ENCODE measurements at places on chromosomes 1 and 21.

GRCh38 chr1:151189637-151190445, at the start of gene VPS72:
Gene VPS72, minus strand, starts transcription at chr1:151190197. Its CDS starts 76 bp downstream, at chr1:151190121.
- DNase-seq = peak; percentile 99

DNA sequence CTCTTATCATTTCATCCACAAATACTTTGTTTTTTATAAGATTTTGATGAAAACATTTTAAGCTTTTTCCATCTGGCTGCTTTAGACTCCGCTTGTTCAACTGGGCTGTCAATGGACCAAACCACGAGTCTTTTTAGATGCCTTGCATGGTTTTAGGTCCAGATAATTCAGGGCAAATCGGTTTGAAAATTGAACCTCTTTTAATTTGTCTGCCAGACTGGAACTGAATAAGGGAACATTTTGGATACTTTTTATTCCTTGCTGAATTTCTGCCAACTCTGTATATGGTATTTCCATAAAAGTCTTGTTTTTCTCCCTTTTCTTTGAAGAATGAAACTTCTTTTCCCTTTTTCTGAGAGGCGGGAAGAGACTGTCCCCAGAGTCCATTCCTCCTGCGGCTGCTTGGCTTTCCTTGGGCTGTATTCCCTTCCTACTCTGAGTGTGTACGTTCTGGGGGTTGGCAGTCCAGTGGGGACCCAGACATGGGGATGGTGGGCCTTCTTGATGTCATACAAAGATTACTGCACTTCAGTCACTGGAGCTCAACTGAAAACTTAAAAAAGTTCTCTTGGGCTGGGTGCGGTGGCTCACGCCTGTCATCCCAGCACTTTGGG, 46.5 kb upstream of the CNN3 start:
- DNase-seq = no peak

DNA sequence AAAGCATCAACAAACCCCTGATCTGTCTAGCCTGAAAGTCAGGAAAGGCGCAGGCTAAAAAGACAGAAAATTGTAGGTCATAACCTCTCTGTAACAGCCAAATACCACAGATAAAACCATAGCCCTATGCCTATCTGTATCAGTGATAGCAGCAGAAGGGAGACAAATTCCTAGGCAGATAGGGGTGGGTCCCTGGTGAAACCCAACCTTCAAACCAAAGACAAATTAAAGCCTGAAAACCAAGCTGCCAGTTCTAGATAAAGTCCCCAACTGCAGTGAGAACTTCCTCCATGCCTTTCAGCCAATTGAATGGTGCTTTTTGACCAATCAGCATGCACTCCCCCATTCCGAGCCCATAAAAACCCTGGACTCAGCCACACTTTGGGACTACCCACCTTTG, 115.3 kb downstream of the NTPCR start:
- DNase-seq = no peak

GRCh38 chr1:52659851-52660596, 27.1 kb downstream of the SHISAL2A start:
- DNase-seq = no peak

GRCh38 chr1:192609110-192610079, 26.6 kb upstream of the RGS13 start:
- DNase-seq = no peak

- no peak for DNase-seq
Measured at GRCh38 chr1:89643577-89643976, 10.7 kb downstream of the LRRC8C start.

GRCh38 chr1:27523337-27524020, 33.5 kb upstream of the WASF2 start:
- no peak for DNase-seq

DNA sequence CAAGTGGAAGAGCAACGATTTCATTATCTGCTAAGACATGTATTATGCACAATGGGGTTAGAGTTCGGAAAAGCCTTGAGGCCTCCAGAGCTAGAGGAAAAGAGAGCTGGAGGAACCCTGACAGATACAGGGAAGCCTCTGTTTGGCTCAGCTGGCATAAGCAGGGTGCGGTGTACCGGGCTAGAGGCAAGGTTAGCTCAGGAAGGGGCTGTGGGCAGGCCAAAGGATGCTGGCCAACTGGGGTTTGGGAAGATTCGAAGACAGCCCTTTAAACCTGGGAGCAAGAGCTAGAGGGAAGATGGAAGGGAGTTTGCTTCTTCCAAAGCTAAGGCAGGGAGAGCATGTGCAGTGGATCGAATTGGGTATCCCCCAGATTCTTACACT, 107.6 kb upstream of the TLR5 start:
- DNase-seq = no peak

GRCh38 chr1:231332761-231333160, 4.9 kb downstream of the EXOC8 start:
- DNase-seq = no peak

DNA sequence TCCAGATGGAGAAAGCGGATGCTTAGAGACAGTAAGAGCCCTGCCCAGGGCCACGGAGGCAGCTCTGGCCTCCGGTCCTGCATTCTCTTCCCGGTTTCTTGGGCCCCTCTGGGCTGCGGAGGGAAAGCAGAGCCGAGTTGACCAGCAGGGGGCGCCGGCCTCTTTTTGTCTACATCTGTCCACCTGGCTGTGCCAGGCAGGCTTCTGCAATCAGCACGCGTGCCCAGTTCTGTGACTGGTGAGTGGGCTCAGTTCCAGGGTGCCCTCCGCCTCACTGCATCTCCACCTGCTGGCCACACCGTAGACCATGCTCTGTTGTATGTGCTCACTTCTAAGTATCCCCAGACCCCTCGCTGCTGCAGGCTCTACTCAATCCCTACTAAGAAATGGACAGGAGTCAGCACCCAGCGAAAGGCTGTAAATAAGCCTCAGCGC, 6.7 kb upstream of the HUNK start:
- DNase-seq = peak; percentile 77

DNA sequence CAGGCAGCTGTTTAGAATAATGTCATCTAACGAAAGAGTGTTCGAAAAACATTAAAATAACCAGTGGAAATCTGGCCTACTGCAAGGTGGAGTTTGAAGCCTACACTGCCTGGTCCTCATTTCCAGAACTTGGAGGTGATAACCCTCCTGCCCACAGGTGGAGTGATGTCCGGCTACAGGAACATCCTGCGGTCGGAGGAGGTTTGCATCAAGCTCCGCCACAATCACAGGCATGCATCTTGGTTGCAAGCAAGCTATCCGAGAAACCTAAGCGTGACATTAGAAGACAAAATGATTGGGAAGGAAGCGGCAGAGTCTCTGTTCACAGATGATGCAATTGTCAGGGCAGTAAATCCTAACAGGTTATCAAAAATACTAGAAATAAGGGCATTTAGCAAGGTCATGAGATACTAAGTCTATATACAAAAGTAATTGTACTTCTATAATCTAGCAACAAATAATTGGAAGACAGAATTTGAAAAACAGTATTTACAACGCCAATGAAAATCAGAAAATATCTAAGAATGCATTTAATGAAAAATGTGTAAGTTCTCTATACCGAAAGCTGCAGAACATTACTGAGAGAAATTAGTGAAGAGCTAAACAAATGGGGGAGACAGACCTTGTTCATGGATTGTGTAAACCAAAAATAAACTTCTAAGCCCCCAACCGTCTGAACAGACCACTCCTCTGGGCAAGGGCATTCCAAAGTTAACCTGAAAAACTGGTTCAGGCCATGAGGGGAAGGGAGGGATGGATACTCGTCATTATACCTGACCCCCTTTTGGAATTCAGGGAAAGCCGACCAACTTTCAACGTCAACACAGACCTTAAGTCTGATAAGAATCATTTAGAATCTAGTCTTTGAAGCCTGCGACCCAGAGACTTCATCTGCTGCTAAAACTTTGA, 4.7 kb upstream of the SLC19A1 start:
- no peak for DNase-seq

GRCh38 chr1:226342656-226343055, 33.7 kb upstream of the LIN9 start:
- no peak for DNase-seq

All from SHP77 (cell line).